ENCODE measurements at places on chromosomes 6 and 20. TPM values are rescaled to one million over a fixed set of nuclear protein-coding genes. Genes with fewer than 3 reads are reported as not detected.

DNA sequence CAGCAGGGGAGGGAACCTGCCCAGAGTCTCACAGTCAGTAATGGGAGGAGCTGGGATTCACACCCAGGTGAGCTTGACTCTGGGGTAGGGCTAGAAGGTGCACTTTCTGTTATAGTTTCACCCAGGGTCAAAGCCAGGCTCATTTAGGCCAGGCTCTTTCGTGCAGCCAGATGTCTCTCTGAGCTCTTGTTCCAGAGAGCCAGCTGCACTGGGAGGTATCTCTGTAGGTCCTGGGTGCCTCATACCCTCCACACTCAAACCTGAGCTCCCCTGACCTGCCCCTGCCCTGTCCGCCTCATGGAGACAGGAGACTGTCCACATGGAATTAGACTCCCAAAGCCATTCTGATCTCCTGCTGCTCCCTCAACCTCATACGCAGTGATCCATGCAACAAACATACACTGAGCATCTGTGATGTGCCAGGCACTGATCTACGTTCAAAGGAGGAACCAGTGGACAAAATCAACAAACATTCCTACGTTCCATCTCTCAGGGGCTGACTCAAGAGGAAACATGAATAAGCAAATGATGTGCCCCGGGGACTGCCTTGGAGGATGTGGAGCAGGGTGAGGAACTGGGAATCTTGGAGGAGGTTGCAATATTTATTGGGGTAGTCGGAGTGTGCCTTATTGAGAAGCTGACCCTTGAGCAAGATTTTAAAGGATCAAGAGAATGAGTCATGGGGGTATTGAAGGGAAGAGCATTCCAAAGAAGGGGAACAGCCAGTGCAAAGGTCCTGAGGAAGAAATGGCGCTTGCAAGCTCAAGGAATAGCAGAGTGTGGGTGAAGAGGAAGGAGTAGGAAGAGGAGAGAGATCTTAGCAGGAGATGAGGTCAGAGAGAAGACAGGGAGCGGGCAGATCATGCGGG, 71.3 kb upstream of the TOX2 start:
- DNase-seq = peak; percentile 97

DNA sequence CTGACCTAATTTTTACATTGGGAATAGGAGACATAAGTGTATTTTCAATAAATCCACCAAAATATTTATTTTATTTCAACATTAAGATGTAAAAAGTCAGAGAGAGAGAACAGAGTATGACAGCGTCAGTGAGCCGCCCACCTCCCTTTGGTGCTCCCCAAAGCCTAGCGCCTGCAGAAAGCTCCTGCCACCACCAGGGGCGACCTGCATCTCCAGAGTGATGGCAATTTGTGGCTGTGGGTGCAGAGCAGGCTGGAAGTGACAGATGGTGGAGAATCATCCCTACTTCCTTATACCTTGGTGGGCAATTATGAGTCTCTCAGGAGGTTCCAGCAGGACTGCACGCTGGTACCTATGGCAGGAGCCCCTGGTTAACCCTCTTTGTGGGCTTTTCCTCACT, 87.3 kb downstream of the PTPRT start:
- no peak for DNase-seq

GRCh38 chr6:20166210-20166609, 46.1 kb downstream of the MBOAT1 start:
- no peak for DNase-seq

DNA sequence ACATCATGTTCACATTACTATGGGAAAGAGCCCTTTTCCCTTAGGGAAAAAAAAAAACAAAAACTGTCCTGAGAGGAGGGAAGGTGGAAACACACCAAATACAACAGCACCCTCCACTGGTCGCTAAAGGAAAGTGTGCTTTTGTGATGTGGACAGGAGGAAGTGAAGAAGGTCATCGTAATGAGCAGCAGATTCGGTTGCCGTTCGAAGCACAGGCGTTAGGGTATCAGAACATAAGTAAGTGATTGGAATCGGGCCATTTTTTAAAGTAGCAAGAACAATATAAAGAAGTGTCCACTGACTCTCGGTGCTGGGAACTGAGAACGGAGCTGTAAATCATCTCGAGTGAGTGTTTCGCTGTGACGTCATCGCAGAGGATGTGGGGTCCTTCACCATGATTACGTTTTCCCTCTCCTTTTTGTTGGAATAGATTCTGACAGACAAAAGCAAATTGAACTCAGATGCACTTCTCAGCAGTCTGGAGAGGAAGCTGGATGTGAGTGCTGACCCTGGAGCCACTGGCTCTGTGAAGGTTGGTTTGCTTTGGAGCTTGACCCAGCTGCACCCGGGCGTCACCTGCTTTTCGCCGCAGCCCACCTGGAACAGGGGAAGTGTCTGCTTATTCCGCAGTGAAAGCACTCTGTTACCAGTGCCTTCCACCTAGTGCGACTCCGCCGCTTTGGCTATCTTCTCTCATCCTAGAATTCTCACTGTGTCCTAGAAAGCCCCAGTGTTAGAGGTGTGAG, 203.6 kb upstream of the GMDS start:
- peak; percentile 89 for DNase-seq

DNA sequence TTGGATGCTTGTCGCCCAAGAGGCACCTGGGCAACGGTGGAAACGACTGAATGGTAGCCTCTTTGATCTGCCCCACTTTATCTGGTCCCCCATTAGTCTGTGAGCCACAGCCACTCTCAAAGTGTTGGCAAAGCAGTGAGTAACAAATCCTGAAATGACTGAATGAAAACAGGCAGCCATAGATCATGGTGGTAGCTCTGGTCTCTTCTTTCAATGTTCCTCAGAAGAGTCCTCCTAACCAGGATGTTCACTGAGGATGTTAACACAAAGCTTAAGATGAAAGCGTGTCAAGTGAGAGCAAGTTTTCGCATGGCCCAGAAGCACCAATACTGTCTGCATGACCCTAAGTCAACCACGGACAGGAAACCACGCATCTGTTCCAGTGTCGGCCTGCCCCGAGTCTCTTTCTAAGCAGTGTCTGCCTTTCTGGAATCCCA, 107.3 kb downstream of the IRF4 start:
- peak; percentile 4 for DNase-seq

The OTOR gene
- total RNA-seq = not detected
